CD4-positive, alpha-beta T cell treated with Interleukin-6 for 4 hours (primary cell): ENCODE measurements at places on chromosomes 12 and 14.
A peak's percentile ranks its signal among the peaks of the same experiment; 100 is the strongest.

DNA sequence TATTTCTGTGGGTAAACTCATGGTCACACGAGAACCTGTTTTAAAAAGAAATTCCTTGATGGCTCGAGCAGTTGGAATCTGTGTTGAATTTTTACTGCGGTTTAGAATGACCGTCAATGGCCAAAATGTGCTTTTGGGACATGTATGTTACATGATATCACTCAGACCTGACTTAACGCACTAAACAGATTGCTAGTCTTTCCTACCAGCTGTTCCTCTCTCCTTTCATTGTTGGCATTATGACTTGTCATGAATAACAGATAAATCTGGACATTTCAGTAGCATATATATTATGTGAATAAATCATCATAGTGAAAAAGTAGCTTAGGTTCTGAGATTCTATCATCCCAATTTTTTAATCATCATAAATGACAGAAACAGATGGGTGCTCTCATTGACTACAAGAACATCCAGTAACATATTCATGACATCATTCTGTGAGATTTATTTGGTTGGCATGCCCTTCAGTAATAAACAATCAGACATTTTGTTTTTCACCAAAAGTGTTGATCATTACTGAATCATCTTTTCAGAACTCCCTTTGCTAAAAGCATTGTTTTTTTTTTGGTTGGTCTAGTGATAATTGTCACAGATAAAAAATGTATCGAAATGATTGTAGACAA is 57.9 kb upstream of the NAV3 start:
- no peak for DNase-seq

- DNase-seq: no peak
These were observed 73.3 kb upstream of the PLEKHG7 start for GRCh38 chr12:92629349-92630065.

- peak; percentile 29 for DNase-seq
These were observed 1.7 kb downstream of the ANGEL1 start for GRCh38 chr14:76810953-76811400.

- no peak for DNase-seq
These were observed 7.1 kb downstream of the CSRP2 start for GRCh38 chr12:76871742-76872141.

DNA sequence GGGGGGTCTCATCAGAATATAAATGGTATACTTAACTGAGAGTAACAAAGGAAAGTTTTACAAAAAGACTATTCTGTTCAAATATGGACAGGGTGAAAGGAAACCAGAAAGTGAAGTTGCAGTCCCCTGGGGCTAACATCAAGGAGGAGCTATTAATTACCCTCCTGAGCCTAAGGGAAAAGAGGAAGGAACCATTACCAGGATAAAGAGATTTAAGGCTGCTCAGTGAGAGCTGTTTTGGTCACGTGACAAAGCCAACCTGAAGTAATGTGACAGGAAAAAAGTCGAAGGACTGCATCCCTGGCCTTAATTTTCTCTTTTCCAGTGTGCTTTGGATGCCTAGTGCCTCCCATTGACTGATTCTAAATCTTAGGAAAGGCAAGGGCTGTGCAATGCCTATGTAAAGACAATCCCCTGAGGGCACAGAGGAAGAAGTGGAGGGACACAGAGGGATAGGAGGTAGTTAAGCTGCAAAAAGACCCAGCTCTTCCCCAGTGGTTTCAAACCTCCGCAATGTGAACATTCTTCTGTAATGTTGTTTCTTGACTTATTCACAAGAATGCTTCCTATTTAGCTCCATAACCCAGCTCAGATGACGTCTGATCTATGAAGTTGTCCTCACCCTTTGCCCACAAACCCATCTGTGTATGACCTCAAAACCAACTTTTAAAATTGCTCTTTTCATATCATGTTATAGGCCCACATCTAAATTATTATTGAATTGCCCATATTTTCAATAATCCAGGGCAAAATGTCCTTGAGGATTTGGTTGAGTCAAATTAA is 187.7 kb upstream of the DCN start:
- DNase-seq: no peak
